Left ventricle myocardium superior (tissue), 1 donor: ENCODE measurements at places on chromosomes 5 and 9. TPM values are rescaled to one million over a fixed set of nuclear protein-coding genes. Genes with fewer than 3 reads are reported as not detected.
A peak's percentile ranks its signal among the peaks of the same experiment; 100 is the strongest.

The DRD1 gene
- not detected for total RNA-seq

GRCh38 chr9:32554107-32554506 lies 1.7 kb upstream of the TOPORS start:
- no peak for DNase-seq

The CYFIP2 gene
- total RNA-seq = 33.3 TPM

The FGD3 gene
- total RNA-seq = 3.2 TPM

The FSTL4 gene
- total RNA-seq = not detected

The GPRIN1 gene
- total RNA-seq = 0.50 TPM

- no peak for DNase-seq
Observed at GRCh38 chr9:131119600-131119999, 5.8 kb upstream of the NUP214 start.

DNA sequence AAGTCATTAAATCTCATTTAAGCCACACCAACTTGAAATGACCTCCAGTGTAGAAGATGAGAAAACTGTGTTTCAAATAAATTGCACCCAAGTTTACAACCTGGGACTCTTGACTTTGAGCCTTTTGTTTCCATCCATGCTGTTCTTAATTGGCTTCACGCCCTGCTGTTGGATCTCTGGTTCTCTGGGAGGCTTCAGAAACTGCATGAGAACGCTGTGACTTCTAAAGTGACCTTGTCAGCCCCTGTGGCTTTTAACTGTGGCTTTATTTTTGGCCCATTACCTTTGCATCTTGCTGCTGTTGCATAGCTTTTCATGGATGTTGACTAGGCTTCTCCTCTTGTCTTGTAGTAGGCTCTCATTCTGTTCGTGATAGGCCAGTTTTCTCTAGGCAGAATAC lies 29.3 kb downstream of the TNFAIP8 start:
- DNase-seq = no peak

DNA sequence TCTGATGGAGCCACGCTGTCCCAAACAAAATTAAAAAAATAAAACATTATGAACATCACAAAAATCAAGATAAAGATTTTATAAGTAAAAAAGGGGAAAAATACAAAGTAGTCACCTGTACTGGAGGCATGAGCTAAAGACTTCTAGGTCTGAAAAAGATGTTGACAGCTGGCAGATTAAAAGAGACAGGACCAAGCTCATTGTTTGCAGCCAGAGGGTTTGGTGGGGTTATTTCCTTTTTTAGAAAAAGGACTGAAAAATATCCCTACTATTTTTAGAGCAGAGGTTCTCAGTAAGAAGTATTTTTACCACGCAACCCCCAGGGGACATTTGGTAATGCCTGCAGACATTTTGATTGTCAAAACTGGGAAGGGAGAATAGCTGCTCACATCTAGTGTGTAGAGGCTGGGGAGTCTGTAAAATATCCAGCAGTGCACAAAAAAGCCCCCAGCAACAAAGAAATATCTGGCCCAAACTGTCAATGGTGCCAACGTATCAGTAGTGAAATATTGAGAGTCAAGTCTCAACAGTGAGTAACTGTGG lies 353.4 kb downstream of the TLE1 start:
- DNase-seq = no peak

The UBE2B gene
- 236 TPM for total RNA-seq

DNA sequence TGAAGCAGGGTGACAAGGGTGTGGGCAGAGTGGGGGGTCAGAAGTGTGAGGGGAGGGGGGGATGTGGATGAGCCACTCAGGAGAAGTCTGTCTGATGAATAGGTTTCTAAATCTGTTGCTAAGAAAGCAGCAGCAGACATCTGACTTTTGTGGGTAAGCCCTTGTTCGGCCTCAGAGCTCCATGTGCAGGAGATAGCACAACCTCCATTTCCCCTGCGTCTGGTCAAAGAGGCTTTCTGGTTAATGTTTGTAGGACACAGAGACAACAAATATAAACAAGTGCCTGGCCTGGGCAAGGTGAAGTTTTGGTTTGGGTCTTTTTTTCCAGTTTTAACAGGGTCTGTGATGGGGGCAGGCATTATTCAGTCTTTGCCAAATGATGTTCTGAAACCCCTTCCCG lies 57.0 kb upstream of the GNE start:
- DNase-seq = no peak

DNA sequence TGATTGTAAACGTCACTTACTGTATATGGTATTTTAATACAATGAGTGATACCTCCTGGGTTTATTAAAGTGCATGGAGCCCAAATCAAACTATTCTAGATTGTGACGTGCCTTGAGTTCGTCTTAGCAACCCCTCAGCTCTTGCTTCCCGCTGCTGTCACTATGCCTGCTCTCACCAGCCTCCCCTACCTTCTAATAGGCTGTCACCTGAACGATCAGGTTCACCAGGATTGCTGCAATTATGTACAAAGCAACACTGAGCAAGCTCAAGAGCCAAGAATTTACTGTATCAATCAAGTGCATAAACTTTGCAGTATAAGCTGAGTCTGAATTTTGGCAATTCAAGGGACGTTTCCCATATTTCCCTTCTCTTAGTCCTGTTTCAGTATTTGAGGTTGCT lies 3.0 kb downstream of the LECT2 start:
- DNase-seq = no peak

The TMEM232 gene
- 2.9 TPM for total RNA-seq

DNA sequence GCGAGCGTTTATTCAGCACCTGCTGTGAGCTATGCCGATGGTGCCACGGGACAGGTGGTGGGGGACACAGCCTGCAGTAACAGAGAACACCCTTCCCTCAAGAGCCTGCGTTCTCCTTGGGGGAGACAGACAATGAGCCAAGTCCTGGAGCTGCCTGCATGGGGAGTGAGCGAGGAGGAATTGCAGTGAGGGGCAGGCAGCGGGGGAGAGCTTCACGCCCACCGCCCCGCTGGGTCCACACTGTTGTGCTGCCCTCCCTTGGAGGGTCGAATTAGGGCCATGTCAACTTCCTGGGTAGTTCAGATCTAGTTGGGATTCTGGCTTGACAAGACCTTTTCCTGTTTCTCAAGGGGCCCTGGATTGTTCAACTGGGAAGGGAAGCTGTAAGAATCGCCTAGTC lies 55.5 kb upstream of the N4BP3 start:
- no peak for DNase-seq

The C9orf50 gene
- not detected for total RNA-seq

- DNase-seq = no peak
Observed at GRCh38 chr5:154945695-154946301, 4.9 kb downstream of the MRPL22 start.

DNA sequence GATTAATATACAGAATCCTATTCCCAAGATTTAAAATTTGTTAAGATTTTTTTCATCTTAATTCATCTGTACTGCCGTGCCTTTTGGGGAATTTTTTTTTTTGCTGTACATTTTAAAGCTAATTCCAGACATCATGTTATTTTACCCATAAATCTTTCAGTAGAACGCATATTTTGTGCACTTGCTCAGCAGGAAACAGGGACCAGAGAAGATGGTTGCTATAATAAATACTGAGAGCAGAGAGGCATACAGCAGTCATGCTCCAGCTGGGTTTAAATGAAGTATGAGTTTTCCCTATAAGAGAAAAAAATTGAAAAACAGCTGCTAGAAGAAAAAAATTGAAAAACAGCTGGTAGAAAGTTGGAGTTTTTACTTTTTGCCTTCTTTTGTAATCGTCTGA lies 196.9 kb upstream of the PUM3 start:
- DNase-seq = no peak

The AGXT2 gene
- total RNA-seq = not detected

DNA sequence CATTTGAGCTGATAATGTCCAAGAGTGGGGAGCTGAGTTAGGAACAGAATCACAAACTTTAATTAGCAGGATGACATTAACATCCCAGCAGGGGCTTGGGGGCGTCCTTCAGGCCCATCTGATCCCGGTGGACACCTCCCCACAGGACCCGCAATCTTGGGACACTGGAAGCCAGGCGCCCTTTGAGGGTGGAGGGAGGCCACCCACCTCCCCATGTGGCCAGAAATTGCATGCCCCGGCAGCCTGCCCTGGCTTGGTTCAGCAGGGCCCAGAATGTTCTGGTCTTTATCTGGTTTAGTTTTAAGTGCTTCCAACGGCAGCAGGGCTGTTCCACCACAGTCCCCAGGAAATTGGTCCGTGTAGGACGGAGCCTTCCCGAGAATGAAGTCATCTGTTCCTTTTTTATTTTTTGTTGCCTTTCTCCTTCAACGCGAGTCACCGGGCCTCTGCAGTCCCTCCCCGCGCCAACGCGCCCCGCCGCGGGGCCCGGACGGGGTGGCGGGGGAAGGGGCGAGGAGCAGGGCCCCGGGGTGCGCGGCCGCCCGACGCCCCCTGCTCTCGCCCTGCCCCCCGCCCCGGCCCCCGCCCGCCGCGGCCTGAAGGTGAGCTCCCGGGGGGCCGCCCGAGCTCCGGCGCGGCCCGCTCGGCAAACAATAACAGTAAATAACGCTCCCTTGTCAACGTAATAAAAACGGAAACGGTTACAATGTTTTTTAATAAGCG lies 207.9 kb downstream of the C9orf50 start:
- peak; percentile 82 for DNase-seq

The FGF10 gene
- 0.59 TPM for total RNA-seq

The FRMD3 gene
- total RNA-seq = 97.7 TPM

The PCDHB9 gene
- total RNA-seq = 0.59 TPM

The HNRNPAB gene
- total RNA-seq = 82.8 TPM

DNA sequence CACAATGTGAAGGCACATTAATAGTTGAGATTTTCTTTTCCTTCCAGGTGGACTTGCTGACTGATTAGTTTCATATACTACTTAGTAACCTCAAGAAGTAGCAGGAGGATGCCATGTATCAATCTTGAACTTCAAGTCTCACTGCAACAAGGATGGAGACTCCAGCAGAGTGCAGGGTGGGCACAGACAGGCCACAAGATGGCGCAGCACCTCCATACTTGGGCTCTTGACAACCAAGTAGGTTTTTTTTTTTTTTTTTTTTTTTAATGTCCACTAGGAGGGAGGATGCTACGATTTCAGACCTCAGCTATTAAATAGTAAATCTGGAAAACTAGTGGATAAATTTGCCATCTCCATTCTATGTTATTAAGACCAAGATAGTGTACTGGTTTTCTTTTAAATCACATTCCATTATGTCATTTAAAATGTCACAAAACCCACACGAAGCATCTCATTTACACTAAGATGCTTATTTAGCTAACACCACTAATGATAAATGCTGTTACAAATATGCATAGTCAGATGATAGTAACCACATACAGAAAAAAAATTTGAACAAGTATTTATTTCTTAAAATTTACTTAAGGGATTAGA lies 58.6 kb downstream of the IL6ST start:
- DNase-seq = peak; percentile 88

The C6 gene
- total RNA-seq = 44.6 TPM

The FOXD1 gene
- not detected for total RNA-seq

GRCh38 chr5:135977375-135977928 lies 22.7 kb upstream of the LECT2 start:
- DNase-seq = peak; percentile 82

- DNase-seq = no peak
Observed at GRCh38 chr9:121386442-121387175, 16.6 kb upstream of the STOM start.

DNA sequence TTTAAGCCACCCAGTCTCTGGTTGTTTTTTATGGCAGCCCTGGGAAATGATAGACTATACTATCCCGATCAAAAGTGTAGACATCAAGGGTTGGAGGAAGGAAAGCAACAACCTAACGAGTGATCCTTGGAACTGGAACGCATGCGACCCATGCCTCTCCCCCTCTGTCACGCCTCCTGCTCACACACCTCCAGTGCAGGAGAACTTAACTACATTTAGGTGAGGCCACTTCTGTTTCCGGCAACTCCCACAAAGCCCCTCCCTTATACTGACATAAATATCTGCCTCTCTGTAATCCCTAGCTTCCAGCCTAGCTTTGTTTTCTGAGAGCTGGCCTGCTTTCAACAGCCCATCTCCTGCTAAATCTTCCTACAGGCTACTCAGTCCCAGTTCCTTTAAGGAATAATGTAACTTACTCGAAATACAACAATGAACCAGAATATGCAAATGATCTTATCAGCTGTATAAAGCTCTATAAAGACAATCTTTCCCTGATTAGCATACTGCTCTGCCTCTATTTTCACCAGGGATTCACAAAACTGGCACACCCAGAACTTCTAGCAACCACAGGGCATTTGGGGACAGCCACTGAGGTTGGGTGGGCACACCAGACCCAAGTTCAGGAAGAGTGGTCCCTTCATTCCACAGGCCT lies 73.9 kb downstream of the GABBR2 start:
- no peak for DNase-seq

DNA sequence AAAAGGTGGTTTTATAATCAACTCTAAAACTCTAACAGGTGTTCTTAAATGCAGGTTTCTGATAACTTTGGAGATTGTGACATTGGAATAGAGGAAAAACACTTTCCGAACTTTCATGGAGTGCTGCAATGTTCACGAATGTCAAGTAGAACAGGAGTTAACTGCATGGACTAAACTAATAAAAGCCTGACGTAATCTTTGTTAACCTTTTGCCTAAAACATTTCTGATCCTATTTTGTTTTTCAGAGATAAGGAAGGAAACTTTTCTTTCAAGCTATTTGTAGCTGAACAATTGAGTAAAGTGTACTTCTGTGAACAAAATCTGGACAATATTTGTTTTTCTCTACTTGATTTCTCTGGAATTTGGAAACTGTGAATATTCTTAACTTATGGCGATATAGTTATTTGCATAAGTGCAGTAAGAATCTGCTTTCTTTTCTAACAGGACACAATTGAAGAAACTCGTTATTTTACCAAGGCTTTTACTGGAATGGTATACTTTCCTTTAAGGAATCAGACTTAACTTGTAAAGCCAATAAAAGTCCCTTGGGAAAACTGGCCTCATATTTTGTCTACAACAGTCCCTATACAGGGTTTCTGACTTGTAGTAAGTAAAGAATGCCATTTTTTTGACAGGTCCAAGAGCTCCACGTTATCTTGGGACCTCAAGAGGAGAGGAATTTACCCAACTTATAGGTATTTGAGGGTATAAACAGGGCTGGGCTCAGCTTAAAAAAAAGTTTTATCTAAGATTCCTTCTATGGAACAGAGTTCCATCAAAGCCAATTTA lies 154.7 kb downstream of the NXNL2 start:
- no peak for DNase-seq

GRCh38 chr5:103910786-103911185 lies 348.2 kb upstream of the NUDT12 start:
- DNase-seq = no peak

The NRG2 gene
- 1.9 TPM for total RNA-seq

DNA sequence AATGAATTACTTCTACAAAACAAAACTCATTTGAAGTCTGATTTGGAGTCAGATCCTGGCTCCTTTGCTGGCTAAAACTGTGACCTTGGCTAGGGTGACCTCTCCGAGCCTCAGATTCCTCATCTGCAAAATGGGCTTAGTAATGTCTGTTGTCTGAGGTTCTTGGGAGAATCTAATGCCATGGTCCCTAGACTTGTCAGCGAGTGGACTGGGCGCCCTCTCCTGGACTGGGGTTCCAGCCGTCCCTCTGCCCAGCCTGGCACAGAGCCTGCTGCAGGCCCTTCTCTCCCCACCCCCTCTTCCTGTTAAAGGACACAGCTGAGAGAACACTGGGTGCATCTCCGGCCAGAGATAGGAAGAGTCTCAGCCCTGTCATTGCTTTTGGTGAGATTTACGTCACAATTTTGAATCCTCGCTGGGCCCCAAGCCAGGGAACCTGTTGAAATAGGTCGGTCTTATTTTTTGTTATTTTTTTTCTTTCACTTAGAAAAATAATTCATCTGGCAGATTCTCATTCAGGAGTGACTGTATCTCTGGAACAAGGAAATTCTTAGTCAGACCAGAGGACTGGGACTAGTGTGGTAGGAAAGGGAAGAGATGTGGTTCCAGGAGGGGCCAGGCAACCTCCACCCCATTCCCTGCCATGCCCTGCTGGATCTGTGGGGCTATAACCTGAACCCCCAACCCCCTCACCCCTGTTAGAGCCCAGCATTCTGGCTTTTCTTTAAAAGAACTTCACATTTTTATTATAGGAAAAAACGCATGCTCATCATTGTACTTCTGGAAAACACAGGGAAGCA lies 48.2 kb upstream of the RPL26L1 start:
- DNase-seq = peak; percentile 77
